ENCODE measurements at places on chromosomes 12 and 14. TPM values are rescaled to one million over a fixed set of nuclear protein-coding genes. Genes with fewer than 3 reads are reported as not detected.
A peak's percentile ranks its signal among the peaks of the same experiment; 100 is the strongest.

The INF2 gene
- 58.5 TPM for polyA plus RNA-seq

The OR6C6 gene
- not detected for polyA plus RNA-seq

The TIGAR gene
- polyA plus RNA-seq: 3.6 TPM

The CLEC1B gene
- not detected for polyA plus RNA-seq

The CRY1 gene
- polyA plus RNA-seq: 8.4 TPM

The BCL2L14 gene
- polyA plus RNA-seq: 2.2 TPM

The EID3 gene
- polyA plus RNA-seq: 0.90 TPM

The SRRM4 gene
- polyA plus RNA-seq: 0.17 TPM

DNA sequence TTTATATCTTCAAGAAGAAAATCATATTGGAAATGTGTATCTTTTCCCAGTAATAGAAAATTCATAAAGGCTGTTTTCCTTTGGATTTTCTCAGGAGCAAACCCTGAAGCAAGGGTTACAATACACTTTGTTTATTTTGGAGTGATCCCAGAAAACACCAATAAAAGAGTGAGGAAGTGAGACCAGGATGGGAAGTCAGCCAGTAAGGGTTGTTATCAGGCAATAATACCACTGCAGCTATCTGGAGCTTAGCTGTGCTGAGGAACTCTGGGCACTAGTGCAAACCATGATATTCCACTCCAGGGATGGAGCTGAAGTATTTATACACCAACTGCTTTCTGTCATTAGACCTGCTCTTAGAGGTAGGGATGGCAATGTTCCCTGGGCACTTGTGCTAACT is 1002.3 kb downstream of the FLRT2 start:
- DNase-seq: no peak

- DNase-seq: no peak
Measured at GRCh38 chr14:32478050-32478449, 149.0 kb downstream of the AKAP6 start.

DNA sequence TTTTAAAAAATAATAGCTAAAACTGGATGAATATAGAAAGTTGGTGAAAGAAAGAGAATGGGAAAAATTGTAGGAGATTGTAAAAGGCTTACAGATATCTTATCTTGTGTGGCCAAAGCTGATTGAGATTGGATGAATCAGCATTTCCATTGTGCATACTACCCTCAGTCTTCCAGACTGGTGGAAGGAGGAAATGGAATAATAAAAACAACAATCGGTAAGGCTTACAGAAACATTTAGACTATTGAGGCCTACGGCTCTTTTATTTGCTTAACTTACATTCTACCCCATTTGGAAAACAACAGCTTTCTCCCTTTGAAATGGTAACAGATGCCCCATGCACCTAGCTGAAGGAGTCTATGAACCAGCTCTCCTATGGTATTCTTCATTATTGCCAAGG is 129.8 kb downstream of the PTPRB start:
- DNase-seq: no peak

DNA sequence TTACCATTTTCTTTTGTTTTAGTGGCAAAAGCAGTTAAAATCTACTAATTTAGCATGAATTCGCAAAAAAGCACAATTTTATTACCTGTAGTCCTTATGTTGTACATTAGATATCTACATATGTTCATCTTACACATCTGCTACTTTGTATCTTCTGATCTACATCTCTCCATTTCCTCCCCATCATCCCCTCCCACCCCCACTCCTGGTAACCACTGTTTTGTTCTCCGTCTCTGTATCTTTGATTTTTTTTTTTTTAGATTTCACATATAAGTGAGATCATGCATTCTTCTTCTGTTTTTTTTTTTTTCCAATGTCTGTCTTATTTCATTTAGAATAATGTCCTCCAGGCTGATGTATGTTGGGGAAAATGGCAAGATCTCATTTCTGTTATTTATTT is 922.7 kb downstream of the VRK1 start:
- DNase-seq: no peak

DNA sequence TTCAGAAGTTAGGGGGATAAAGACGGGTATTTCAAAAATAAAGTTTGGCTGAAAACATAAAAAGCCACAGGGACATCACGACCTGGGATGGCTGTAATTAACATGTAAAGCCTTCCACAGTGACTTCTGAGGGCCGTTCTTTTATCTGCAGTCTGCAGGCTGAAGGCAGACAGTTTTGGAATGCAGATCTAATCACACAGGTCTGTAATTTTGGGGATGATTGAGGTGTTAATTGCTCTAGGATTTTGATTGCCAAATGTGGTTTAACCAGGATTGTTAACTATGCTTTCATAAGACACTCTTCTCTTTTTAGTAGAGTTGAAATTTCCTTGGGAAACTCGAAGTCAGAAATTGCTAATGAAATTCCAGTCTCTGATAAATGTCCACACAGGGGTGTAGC is 355.5 kb downstream of the ATP23 start:
- DNase-seq: no peak

GRCh38 chr14:20143911-20144310 is 5.3 kb downstream of the OR4N5 start:
- DNase-seq: no peak

- DNase-seq: no peak
Measured at GRCh38 chr12:3483089-3483488, 7.9 kb upstream of the PRMT8 start.

DNA sequence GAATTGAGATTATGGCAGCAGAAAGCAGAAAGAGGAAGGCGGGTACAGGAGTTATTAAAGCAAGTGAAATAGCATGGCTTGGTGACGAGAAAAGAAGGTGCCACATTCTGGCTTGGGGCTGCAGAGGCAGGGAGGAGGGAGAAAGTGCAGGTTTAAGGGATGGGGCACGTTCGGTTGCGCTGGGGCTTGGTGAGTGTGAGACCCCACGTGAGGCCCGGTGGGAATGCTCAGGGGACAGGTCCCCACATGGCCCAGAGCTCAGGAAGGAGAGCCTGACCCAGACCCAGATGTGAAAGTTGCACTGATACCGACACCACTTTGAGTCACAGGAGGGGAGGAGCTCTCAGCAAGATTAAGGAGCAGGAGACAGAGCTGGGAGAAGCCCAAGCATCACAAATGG is 187.1 kb downstream of the PIWIL1 start:
- DNase-seq: no peak

- no peak for DNase-seq
Measured at GRCh38 chr12:128662101-128662500, 161.7 kb downstream of the SLC15A4 start.

GRCh38 chr14:50139192-50139591 is 22.8 kb upstream of the VCPKMT start:
- DNase-seq: no peak

GRCh38 chr12:105457026-105457425 is 126.5 kb downstream of the C12orf75 start:
- no peak for DNase-seq

DNA sequence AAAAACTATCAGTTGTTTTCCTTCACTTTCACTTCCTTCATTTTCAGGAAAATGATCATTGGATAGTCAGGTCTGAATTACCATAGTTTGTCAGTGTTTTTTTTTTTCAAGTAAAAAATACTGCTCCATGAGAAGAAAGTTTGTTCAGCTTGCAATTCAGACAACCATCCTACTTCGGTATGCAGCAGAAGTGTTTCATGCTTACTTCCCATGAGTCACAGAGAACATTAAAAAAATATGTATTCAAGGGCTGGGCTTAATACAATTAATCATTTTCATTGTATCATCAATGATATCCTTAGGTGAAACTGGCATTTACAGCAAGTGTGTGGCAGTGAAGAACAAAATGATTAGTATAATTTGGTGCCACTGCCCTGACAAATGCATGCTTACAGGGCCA is 21.6 kb downstream of the PYM1 start:
- DNase-seq: no peak

DNA sequence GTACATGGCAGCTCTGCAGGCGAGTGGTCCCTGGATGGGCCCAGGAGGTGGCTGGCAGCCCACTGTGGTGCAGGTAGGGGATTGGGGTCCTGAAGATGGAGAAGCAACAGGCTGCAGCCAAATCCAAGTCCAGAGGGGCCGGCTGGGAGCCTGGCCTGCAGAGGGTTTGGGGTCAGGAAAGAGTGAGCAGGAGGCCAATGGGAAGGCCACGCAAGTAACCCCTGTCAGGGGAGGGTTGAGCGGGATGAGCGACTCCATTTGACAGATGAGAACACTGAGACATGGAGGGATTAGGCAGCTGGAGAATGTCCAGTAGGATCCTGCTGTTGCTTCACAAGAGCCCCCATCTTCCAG is 136.0 kb downstream of the BCL11B start:
- DNase-seq: peak; percentile 55

DNA sequence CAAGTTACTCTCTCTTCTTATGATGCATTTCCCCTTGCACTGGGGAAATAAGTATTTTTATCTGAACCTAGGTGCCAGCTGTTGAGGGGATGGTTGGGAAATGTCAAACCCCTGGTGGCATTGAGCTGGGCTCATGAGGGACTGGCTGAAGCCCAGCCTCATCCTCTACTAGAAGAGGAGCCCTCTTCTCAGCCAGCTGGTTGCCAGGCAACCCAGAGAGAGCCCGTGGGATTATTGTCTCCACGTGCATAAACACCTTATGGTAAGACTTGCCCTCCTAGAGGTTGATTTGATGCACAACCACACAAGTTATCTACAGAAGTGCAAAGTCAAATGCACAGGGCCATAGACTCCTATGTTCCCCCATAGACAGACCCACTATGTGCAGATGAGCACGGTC is 89.8 kb downstream of the WSCD2 start:
- no peak for DNase-seq

- no peak for DNase-seq
Measured at GRCh38 chr12:5073853-5074252, 30.2 kb downstream of the KCNA5 start.

DNA sequence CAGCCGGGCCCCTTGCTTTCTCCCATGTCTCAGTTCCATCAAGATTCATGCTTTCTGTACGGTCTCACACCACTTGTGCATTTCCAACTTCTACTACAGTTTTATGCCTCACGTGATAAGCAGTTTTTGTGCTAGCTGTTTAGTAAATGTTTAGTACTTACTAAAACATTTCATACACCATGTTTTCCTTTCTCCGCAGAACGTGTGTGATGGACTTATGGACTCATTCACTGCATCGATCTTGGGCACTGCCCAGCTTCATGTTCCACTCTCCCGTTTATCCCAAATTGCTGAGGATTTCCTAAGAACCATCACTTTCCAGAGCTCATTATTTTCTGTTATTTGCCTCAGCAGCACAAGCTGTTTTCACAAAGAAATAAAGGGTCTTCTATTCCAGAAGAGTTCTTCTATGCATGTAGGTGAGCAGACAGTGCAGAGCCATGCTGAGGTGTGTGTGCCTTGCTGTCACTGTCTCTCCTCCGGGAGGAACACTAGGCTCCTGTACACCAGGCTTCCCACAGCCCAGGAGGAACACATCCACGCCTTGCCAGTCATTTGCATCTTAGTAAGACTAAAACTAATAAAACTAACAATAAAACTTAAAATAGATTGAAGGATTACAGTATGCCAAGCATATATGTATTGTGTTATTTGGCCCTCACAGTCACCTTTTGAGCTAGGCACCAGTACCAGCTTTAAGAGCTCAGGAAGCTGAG is 90.3 kb upstream of the EEA1 start:
- no peak for DNase-seq

DNA sequence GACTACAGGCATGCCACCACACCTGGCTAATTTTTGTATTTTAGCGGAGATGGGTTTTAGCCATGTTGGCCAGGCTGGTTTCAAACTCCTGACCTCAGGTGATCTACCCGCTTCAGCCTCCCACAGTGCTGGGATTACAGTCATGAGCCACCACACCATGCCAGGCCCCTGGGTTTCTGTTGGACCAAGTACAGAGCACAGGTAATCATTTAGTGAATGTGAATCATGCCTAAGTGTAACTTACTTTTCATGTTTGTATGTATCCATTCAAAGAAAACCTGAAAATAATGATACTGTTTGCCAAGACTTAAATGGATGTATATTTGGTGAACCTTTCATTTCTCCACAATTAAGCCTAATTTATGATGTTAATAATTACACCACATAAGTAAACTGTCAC is 65.9 kb downstream of the FGD6 start:
- DNase-seq: no peak
